Activated CD4-positive, alpha-beta memory T cell treated with anti-CD3 and anti-CD28 coated beads for 36 hours (primary cell): ENCODE measurements at places on chromosomes 11 and 22. TPM values are rescaled to one million over a fixed set of nuclear protein-coding genes. Genes with fewer than 3 reads are reported as not detected.

Gene TENM4
- total RNA-seq: not detected

GRCh38 chr22:11325767-11326166 is 4202.2 kb upstream of the OR11H1 start:
- DNase-seq: no peak

- no peak for DNase-seq
Observed at GRCh38 chr22:47805394-47805935, 1043.0 kb downstream of the TBC1D22A start.

- DNase-seq: no peak
Observed at GRCh38 chr11:74316772-74317505, 5.5 kb upstream of the P4HA3 start.

DNA sequence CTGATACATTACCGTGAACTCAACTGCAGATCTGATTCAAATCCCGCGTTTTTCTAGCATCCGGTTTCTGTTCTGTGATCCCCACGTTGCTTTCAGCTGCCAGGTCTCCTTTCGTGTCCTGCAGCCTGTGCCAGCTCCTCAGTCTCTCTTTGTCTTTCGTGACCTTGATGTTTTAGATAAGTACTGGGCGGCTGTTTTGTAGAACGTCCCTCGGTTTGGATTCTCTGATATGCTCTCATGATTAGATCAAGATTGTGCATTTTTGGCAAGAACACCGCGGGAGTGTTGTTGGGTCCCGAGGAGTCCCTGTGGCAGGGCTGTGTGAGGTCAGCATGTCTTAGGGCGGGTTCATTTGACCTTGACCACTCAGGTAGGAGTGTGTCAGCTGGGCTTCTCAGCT is 38.6 kb downstream of the KCNQ1 start:
- DNase-seq: no peak

DNA sequence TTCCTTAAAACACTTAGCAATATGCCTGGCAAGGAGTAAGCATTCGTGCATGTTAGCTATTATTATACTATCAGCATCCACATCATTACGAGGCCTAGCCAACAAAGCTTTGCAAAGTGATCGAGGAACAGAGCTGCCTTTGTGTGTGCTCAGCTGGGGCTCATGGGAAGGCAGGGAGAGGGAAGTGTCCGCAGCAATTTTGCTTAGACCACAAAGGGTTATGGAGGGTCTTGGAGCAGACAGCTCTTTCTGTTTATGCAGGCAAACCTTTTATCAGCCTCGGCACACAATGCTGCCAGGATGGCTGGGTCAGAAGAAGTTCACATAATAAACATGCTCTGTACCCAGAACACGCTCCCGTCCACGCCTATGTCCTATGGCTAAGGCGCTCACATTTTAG is 10.9 kb upstream of the DKK3 start:
- DNase-seq: no peak

Gene MYRF
- 1.4 TPM for total RNA-seq

- no peak for DNase-seq
Observed at GRCh38 chr22:35619336-35620094, 2.4 kb upstream of the MB start.

GRCh38 chr22:20979940-20980453 is 2.1 kb upstream of the LZTR1 start:
- DNase-seq: no peak

DNA sequence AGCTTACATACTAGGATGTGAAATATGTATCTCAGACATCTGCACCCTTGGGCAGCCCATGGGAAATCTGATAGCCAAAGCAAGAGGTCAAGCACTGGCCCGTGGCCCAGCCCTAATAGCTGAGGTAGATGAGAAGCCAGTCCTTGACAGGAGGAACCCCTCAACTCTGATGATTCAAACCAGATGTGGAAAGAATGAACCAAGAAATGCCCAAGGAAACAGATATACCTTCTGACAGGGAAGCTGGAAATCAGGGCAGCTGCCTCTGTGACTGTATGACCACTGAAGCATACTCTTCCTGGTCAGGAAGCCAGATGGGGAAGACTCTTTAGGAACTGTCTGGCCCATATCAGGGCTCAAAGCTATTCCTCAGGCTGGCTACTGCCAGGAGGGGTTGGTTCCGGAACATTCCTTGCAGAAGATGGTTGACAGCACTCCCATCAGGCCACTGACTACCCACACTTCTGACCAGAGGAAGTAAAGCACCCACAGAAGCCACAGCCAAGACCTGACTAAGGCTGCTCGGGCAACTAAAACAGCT is 124.2 kb downstream of the SWAP70 start:
- DNase-seq: no peak

Gene SLC25A45
- 14.4 TPM for total RNA-seq

Gene BTG4
- not detected for total RNA-seq

Gene CEND1
- 1.1 TPM for total RNA-seq

- DNase-seq: no peak
Observed at GRCh38 chr11:37141707-37142106, 543.7 kb upstream of the RAG2 start.

Gene LYVE1
- total RNA-seq: not detected

Gene OR51I1
- not detected for total RNA-seq

Gene SCUBE2
- not detected for total RNA-seq

- no peak for DNase-seq
Observed at GRCh38 chr11:71330349-71330748, 78.0 kb upstream of the SHANK2 start.

- DNase-seq: no peak
Observed at GRCh38 chr22:26777156-26777801, 119.9 kb downstream of the MIAT start.

Gene MUC6
- total RNA-seq: not detected

Gene HINFP
- total RNA-seq: 24.3 TPM

Gene OR2AG1
- not detected for total RNA-seq

DNA sequence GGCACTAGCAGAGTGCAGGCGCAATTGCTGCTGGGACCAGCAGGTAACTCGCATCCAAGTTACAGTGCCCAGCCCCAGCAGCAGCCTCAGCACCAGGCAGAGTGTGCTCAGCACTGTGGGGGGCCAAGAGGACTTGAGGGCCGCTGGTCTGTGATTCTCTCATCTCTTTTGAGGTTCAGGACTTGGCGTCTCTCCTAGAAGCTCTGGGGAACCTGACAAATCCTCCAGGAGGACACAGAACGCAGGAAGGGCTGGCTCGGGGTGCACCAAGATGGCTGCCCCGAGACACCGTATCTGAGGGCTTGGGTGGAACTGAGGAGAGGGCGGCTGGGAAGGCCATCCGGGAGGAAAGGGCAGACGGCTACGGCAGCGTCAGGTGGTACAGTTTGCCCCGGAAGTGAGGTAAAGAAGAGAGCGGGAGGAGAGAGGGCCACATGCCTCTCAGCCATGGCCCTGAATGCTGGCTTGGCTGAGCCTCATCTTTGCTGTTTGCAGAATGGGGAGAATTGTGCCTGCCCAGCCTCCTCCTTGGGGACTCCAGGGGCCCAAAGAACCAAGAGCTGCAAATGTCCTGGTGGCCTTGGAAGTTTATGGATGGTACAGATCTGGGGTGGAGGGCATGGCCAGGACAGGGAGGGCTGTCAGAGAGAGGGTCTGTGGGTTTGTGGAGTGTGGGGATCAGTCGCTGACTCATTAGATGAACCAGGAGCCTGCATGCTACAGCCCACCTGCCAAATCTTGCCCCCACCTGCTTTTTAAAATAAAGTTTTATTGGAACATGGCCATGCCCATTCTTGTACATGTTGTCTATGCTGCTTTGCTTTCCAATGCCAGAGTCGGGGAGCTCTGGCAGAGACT is 78.0 kb downstream of the MYEOV start:
- peak; percentile 1 for DNase-seq

- DNase-seq: peak; percentile 38
Observed at GRCh38 chr11:17978553-17979287, 34.1 kb downstream of the SERGEF start.

- DNase-seq: no peak
Observed at GRCh38 chr11:3913921-3914320, 58.5 kb downstream of the STIM1 start.

Gene SCN2B
- not detected for total RNA-seq

Gene OR4A16
- not detected for total RNA-seq

GRCh38 chr22:37848587-37849088 is 581 bp upstream of the EIF3L start:
- peak; percentile 44 for DNase-seq

DNA sequence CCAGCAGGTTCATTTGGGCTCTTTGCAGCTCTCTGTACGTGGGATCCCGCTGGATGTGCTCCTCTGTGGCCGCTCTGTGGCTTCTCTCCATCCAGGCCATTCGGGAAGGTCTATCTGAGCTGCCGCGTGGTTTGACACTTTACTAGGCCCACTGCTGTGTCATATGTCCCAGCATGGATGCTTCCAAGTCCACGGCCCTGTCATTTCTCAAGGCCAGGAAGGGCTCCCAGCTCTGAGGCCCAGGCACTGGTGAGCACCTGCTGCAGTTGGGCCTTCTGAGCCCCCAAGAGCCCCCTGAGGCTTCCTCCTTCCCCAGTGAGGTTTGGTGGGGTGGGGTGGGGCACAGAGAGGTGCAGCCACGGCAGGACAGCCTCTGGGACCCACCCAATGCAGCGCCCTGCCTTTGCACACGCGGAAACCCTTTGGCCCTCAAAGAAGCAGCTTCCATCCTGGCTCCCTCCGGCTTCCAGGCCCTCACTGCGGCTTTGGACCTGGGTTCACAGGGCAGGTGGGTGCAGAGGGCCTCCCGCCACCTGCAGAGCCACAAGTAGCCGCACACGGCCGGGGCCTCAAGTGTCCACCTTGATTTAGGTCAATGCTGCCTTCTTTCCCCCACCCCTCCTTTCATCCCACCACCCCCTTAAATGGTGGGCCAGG is 44.5 kb upstream of the FGF3 start:
- no peak for DNase-seq

DNA sequence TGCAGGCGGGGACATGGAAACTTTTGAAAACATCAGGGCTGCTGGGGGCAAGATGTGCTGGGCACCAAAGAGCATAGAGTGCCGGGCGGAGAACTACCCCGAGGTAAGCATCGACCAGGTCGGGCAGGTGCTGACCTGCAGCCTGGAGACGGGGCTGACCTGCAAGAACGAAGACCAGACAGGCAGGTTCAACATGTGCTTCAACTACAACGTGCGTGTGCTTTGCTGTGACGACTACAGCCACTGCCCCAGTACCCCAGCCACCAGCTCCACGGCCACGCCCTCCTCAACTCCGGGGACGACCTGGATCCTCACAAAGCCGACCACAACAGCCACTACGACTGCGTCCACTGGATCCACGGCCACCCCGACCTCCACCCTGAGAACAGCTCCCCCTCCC is 19.4 kb downstream of the MUC5B start:
- DNase-seq: no peak

- no peak for DNase-seq
Observed at GRCh38 chr22:47020166-47020565, 257.7 kb downstream of the TBC1D22A start.

Gene PGM2L1
- 7.2 TPM for total RNA-seq

- DNase-seq: no peak
Observed at GRCh38 chr11:12693094-12693478, 18.9 kb downstream of the TEAD1 start.

Gene PLEKHA7
- total RNA-seq: 5.3 TPM

GRCh38 chr11:16791191-16791961 is 52.9 kb downstream of the C11orf58 start:
- DNase-seq: peak; percentile 23

DNA sequence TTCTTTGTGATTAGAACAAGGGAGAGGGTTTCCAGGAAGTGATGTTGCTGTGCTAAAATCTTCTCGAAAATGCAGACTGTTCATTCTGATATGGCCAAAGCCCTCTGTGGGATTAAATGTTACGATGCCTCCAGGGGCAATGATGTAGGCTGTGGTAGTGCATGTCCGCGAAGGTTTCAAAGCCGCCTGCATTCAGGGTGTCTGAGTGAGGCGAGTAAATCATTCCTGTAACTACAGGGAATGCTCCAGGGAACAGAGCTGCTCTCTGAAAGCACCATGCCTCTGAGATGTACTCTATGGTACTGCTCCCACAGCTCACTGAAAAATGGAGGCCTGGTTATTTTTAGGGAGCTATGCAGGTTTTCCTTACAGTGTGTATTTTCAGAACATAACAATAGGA is 21.2 kb downstream of the PDGFD start:
- no peak for DNase-seq
